ENCODE measurements at places on chromosomes 11 and 22.

- no peak for DNase-seq
Observed at GRCh38 chr11:19719960-19720359, 7.3 kb downstream of the NAV2 start.

GRCh38 chr11:26761361-26761809 is 39.5 kb upstream of the SLC5A12 start:
- DNase-seq, result no peak

DNA sequence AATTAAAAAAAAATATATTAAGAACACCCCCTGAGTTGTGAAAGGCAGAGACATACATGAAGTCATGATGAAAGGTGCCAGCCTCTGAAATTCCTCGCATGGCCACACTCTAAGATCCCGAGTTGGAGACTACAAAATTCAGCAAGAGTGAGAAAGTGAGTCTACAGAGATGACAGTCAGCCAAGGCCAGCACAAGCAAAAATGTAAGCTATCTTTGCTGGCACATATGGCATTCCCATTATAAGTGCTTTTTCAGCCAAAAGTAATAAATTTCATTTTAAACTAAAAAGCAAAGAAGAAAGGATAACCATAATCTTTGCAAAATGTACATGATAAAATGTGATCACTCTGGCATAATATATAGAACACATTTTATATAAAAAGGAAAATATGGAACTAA is 40.6 kb downstream of the FANCF start:
- no peak for DNase-seq

DNA sequence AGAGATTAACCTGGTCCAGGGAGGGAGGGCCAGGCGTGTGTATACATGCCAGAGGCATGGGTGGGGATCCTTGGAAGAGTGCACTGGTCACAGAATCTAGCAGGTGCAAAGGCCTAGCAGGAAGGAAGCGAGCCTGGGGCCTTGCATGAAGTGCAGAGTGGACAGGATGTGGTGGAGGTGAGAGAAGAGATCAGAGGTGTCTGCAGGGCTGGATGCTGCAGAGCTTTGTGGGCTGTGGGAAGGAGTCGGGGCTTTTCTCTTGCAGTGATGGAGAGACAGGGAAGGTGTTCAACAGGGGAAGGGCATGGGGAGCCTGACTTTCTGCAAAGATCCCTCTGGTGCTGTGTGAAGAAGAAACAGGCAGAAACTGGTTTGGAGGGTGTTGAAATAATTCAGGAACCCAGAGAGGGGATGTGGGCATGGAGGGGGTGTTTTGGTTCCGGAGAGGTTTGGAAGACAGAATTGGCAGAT is 2.5 kb upstream of the TPST2 start:
- no peak for DNase-seq

DNA sequence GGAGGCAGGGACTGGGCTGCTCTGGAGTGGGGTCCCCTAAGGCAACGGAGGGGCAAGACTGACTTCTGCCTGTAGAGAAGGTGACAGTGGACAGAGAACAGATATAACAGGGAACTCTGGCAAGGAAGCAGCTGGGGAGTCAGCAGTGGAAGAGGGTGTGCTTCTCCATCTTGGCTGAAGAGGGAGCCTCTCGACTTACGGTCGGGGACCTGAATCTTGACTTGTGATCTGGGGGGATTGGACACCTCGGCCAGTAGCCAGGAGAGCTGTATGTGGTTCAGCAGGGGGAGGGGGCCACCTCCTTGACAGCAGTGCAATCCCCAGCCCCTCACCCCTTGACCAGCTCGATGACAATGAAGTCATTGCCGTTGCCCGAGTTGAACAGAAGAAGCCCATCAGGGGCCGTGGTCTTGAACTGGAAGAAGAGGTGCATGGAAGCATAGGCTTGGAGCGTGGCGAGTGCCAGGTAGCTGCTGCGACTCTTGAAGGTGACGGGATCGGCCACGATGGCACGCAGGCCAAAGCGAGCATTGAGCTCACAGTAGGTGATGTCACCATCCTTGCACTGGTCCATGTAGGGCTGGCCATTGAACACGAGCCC is 60.0 kb downstream of the SLC22A12 start:
- no peak for DNase-seq

Data from esophagus squamous epithelium (tissue), 5 donors.